Dermis blood vessel endothelial cell (primary cell): ENCODE measurements at places on chromosomes 7 and 10.

GRCh38 chr10:86194684-86195083, 171.9 kb downstream of the GRID1 start:
- DNase-seq, result no peak

- no peak for DNase-seq
Observed at GRCh38 chr7:2782565-2782964, 61.5 kb downstream of the GNA12 start.

- no peak for DNase-seq
Observed at GRCh38 chr7:101154693-101155102, 422 bp downstream of the AP1S1 start.

- no peak for DNase-seq
Observed at GRCh38 chr10:42111076-42111475, 527.3 kb downstream of the ZNF33B start.

DNA sequence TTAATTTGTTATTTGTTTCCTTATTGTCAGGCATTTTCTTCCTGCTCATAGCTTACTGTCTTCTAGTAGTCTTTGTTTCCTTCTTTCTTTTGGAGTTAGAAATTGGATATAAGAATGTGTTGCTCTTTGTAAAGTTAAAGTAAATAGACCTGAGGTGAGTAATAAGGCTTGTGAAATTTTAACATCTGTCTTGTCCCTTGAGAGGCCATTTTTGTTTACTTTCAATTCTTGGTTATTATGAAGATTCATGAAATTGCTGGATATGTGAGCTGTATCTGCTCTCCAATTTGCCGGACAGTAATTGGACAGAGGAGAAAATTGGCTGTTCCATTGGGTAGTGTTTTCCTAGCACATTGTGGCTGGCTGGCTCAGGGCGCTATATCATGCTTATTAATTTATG, 260.7 kb downstream of the EXOC4 start:
- DNase-seq, result no peak

DNA sequence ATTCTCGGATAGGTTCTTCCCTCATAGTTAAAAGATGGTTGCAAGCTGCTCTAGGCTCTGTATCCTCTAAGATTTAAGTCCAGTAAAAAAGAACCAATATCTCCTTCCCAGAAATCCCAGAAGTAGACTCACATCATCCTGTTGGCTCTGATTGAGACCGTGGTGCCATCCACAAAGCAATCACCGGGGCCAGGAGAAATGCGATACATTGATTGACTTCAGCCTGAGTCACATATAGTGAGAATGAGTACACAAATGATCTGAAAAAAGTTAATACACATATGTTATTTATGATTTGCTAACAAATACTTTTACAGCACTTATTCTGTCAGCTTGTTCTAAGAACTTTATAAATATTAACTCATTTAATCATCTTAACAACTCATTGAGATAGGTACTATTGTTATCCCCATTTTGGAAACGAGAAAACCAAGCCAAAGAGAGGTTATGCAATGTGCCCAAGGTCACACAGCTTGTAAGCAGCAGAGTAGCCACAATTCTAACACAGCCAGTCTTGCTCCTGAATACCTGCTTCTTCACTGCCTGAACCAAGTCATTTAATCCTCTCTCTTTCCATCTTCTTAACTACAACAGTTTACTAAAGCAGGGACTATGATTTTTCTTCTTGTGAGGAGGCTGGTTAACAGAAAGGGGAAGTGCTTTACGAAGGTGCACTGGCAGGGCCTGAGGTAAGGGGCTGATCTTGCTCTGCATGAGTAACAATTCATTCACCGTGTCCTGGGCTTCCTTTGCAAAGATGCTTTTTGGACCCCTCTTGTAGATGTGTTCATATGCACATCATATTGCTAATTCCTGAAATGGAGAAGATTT, 177.0 kb downstream of the REEP3 start:
- DNase-seq, result no peak

- no peak for DNase-seq
Observed at GRCh38 chr7:154480817-154481216, 428.6 kb downstream of the DPP6 start.

- peak; percentile 19 for DNase-seq
Observed at GRCh38 chr10:31073996-31074721, 42.5 kb upstream of the ZNF438 start.

GRCh38 chr7:13016036-13016581, 328.7 kb downstream of the ARL4A start:
- DNase-seq, result no peak

GRCh38 chr7:54331311-54331710, 210.9 kb upstream of the VSTM2A start:
- DNase-seq, result no peak

- DNase-seq, result no peak
Observed at GRCh38 chr7:95213809-95214492, 110.4 kb downstream of the PON1 start.

- DNase-seq, result no peak
Observed at GRCh38 chr7:22060863-22061262, 115.2 kb upstream of the CDCA7L start.

DNA sequence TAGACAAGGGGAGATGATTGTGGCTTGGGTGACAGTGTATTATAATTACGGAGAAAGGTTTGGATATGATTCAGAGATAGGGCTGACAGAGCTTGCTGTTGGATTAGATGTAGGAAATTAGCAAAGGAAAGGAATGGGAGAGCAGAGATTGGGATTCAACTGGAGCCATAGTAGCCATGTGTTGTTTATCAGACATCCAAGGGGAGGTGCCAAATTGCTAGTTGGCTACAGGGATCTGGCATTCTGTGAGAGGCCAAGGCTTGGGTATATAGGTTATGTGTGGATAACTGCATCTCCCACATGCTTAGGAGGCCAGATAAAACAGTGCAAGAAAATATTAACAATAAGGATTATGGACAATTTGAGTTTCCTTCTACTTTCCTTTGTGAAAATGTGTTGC, 34.9 kb downstream of the CSGALNACT2 start:
- no peak for DNase-seq

- DNase-seq, result no peak
Observed at GRCh38 chr7:36165059-36165458, 12.0 kb downstream of the EEPD1 start.

GRCh38 chr10:12656518-12657142, 307.3 kb downstream of the CAMK1D start:
- peak; percentile 79 for DNase-seq

DNA sequence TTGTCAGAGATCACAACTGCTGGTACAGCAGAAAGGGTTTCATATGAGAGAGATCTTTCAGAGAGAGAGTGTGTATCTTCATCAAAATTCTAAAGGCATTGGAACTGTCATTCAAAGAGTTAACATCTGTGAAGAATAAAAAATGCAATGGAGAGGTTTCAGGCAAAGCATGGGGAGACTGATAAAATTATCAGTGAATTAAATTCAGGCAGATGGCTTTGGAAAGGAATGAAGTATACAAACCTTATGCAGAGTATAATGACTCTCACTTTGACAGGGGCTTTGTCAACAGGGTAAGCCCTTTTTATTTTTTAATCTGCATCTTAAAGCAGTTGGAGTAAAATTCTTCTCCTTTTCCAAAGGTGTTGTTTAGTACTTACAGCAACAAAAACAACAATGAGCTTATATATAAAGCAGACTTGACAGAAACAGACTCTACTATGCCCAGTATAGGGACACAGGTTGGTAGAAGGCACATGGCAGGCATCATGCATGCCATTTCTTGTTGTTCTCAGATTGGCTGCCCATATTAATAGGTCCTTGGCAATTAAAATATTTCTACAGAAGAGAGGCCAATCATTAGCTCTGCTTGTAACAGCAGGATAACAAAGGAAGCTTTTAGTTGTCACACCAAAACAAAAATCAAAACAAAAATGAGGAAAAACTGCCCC, 54.9 kb upstream of the NXPH1 start:
- no peak for DNase-seq

GRCh38 chr10:7696545-7696944, 6.6 kb upstream of the ITIH2 start:
- DNase-seq, result no peak

DNA sequence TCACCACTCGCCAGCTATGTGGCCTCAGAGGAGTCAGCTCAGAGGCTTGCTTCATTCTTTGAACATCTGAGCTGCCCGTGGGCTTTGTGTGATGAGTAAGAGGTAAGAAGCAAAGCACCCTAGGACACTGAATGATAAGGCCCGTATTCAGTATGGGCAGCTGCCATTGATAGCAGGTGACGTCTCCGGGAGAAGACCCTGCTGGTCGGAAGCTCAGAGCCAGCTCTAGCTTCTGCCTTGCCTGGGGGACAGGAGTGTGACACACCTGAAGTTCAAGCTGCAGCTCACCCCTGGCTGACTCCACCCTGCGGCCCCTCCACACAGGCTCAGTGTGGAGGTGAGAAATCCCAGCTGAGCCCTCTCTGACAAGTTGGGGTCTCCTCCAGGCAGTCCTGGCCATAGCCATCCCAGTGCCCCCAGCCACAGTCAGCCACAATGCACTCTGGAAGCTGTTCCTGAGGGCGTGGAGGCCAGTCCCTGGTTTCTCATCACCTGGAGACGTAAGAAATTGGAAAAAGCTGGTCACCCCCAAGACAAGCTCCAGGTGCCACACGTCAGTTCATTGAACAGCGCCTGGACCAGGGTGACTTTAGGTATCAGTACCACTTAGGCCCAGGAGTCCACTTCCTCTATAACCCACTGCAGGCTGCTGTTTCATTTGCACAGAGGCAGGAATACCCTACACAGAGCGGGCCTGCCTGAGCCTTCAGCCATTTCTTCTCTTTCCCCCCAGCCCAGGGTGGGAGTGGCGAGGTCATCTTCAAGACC, 164.9 kb upstream of the RHEB start:
- DNase-seq, result no peak
